ENCODE measurements at places on chromosomes 12 and 14.
A peak's percentile ranks its signal among the peaks of the same experiment; 100 is the strongest.

GRCh38 chr12:5172886-5173285, 129.2 kb downstream of the KCNA5 start:
- no peak for DNase-seq

DNA sequence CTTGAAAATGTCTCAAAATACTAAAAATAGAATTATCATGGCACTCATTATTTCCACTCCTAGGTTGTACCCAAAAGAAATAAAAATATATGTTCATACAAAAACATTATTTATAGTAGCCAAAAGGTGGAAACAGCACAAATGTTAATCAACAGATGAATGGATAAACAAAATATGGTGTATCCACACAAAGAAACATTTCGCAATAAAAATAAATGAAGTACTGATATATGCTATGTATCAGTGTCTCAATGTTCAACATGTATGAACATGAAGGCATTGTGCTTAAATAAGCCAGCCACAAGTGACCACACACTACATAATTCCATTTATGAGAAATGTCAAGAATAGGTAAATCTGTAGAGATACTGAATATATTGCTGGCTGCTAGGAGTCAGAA, 40.9 kb downstream of the FOXG1 start:
- DNase-seq: no peak

DNA sequence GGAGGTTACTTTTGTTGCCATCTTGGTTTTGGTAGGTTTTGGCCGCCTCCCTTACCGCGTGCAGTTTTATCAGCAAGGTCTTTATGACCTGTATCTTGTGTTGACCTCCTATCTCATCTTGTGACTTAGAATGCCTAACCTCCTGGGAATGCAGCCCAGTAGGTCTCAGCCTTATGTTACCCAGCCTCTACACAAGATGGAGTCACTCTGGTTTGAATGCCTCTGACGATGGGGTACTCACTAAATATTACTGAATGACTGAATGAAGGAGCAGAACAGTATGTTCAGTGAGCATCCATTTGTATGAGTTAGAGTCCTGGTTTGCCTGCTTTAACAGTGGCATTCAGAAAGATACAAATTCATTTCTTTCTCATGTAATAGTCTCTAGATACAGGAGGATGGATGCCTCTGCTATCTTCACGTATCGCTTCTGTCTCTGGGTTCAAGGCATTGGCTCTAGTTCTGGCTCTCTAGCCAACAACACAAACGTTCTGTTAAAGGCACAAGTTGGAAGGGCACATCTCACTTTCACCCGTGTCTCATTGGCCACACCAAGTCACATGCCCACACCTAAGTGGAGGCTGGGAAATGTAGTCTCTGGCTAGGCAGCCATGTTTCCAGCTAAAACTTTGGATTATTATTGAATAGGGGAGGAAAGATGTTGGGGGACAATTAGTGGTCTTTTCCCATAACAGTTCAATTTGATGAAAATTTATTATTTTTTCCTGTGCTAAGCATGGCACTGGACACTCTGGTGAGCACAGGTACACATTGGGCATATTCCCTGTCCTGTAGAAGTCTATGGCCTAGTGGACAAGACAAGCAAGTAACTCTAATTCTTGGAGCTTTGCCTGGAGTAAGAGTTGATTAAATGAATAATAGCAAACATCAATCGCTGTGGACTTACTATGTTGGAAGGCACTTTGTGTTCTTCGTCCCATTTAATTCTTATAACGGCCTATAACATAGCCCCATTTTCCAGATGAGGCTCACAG, 75.2 kb upstream of the RPH3A start:
- no peak for DNase-seq

- no peak for DNase-seq
Measured at GRCh38 chr14:31122098-31122611, 85.4 kb downstream of the HECTD1 start.

- no peak for DNase-seq
Measured at GRCh38 chr14:36430662-36431084, 89.4 kb downstream of the NKX2-1 start.

DNA sequence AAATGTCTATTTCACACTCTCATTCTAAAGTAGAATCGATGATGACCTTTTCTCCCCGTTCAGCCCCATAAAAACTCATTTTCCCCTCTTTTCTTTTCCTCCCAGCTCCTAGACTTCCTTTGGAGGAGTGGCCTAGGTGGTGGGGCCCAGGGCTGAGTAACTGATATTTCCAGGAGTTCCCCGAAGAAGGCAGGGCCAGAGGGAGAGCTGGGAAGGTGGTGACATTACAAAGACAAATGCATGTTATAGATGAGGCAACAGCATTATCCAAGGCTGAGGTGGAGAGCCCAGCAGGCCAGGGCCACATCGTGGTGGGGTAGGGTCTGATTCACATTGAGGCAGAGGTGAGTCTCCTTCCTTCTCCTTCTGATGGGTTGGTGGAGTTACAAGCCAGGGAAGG, 22.2 kb upstream of the HDAC7 start:
- no peak for DNase-seq

GRCh38 chr14:89848165-89848564, 106.4 kb downstream of the EFCAB11 start:
- DNase-seq: no peak

GRCh38 chr12:73159954-73160353, 887.8 kb downstream of the TRHDE start:
- no peak for DNase-seq

- no peak for DNase-seq
Measured at GRCh38 chr14:95240859-95241813, 78.6 kb downstream of the CLMN start.

DNA sequence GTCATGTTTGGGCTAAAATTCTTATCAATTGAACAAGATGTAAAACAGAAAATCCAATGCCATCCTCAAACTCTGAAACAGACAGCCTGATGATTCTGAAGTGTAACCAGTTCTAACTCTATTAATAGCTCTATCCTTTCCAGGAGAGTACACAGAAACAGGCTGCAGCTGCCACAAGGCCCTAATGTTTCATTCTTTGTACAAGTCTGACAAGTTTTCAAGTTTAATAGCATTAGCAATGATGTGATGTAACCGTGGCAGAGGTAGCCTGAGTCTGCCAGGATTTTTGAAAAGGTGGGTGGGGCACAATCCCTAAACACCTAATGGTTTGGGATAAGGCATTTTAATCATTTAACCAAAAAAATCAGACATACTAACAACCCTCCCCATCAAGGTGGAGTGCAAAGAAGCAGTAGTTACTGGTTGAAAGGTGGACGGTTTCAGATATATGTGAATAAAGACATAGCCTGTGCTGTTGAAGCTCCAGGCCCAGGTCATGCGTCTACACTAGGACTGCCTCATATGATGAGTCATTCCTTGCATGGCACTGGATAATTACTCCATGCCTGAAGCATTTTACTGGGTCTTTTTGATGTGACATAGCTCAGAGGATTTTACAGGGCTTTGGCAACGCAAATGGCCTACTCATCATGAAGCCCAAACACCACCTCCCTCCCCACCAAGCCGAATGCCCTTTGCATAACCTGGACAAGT, 145.1 kb upstream of the GRIP1 start:
- DNase-seq: peak; percentile 3

DNA sequence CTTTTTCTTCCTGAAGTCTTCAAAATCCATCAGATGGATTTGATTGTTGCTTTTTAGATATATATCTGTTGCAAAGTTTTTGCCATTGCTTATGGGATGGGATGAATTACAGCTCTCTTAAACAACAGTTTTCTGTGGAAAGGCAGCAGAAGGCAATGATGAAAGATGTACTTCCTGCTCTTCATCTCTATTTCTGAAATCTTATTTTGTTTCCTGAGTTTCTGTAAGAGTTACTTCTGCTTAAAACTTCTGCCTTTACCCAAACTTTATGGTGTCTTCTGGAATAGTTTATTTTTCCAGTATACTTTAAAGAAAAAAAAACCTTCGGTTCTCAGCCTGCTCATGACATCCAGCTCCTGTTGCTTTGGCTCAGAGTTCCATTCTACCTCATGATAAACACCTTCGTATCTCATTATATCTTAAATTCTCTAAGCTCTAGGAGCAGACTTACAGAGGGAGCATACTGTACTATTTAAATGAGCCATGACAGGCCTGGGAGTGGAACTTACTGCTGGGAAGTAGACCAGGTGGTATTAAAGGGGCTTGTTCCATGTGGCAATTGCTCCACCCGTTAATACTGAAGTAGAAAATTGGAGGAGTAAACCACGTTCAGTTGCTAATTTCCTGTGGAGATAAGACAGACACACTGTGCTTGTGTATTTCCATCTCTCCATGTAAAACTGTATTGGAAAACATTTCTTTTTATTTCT, 288.4 kb downstream of the FBXL14 start:
- no peak for DNase-seq

- DNase-seq: no peak
Measured at GRCh38 chr12:52061470-52062166, 8.2 kb upstream of the ATG101 start.

DNA sequence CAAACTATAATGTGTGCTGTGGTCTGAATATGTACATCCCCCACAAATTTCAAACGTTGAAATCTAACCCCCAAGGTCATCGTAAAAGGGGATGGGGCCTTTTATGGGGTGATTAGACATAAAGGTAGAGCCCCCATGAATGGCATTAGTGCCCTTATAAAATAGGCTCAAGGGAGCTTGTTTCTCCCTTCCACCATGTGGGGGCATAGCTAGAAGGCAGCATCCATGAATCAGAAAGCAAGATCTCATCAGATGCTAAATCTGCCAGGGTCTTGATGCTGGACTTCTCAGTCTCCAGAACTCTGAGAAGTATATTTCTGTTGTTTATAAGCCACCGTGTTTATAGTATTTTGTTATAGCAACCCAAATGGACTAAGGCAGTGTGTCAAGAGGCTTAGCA, 33.4 kb upstream of the IGF1 start:
- DNase-seq: no peak

DNA sequence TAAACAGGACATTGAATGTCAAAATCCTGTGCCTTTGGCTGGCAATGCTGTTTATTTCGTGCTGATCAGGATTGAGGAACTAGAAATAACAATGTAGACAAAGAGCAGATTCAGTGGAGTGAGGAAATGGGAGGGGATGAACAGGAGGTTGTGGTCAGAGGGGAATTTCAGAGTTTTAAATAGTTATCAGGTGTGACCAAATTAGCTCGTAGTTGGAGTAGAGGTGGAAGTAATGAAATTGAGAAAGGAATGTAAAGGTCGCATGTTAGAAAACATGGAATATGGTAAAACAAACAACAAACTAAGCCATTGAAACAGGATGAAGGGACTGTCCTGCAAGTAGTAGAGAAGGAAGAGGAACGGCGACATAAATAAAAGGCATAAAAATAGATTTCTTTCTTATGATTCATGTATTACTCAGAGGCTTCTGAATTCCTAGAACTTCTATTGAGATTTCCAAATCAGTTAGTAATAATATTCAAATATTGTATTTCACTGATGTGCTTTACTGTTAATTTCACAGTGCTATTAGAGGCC, 9.5 kb upstream of the SAV1 start:
- no peak for DNase-seq

DNA sequence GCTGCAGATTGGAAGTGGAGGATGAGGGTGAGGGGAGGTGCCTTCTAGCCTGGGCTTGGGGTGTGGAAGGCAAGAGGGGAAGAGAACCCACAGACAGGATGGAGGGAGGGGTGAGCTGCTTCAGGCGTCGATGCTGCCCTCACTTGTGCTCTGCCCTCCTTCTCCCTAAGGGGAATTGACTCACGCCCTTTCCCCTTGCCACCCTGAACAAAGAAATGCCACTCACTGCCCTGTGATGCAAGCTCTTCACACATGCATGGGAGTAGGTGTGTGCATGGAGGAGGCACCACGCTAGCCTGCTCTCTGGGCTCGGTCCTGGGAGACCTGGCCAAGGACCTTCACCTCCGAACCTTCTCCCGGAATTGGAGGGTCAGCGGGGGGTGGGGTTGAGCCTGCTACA, 35.7 kb upstream of the PRMT8 start:
- DNase-seq: no peak

DNA sequence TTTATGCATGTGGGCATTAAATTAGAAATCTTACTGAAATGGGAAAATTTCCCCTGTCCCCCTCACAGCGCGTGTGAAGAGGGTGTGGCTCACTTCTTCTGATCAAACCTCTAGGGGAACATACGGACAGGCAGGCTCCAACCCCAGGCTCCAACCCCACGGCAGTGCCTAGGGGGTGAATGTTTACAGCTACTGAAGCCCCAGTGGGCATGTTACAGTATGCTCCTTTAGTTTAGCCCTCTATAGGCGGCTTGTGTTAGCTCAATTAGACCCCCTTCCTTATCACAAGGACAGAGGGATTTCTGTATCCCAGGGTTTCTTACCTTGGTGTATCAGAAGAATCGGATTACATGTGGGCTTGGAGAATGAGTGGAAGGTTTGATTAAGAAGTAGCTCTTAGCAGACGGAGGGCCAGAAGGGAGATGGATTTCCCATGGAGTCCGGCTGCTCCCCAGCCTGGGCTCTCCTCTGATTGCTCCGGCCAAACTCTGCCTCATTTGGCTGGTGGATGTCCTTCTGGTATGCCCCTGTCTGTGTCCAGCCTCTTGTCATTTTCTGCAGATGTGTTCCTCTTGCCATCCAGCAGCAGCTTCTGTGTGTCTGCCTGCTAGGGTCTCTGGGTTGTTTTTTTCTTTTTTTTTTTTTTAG, 223.7 kb downstream of the TMTC2 start:
- DNase-seq: no peak

GRCh38 chr12:6312529-6313325, 2.2 kb downstream of the PLEKHG6 start:
- no peak for DNase-seq

DNA sequence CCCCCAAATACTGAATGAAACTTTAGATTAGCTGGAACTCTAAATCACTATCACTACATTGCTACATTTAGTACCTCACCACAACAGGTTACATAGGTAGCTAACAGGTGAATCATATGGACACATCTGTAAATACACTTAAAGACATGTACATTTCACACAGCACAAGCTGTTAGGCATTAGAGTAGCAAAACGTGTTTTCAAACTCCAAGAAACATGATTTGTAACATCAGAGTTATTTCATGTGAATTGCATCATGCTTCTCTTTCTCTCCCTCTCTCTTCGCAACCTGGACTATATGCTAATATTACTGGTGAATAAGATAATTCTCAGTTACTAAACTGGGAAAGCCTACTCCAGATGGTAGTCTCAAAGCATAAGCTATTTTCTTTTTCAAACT, 4.3 kb downstream of the SEL1L start:
- no peak for DNase-seq

DNA sequence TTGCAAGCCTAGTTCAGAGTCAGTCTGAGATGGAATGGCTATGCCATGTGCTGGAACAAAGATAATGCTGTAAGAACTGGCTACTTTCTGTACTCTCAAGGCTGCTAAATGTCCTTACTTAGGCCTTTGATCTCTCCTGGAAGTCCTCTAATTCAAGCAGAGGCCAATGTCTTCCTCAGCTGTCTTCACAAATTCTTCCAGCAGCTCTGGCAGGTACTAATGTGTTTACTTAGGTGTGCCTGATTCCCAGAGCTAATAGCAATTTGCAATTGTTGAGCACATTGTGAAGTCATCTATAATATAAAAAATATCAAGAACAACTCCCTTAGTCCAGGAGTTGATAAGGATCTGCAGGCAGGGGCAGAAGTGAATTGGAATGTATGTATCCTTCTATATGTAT, 3.8 kb upstream of the MYF5 start:
- no peak for DNase-seq

GRCh38 chr14:101289911-101290310, 271.4 kb upstream of the DIO3 start:
- DNase-seq: no peak

GRCh38 chr12:124305776-124306685, 11.1 kb downstream of the RFLNA start:
- no peak for DNase-seq

All from NCI-H1048 (cell line).